Vagina (tissue), 2 donors: ENCODE measurements at places on chromosomes 2 and 18. TPM values are rescaled to one million over a fixed set of nuclear protein-coding genes. Genes with fewer than 3 reads are reported as not detected.

The REG1B gene
- not detected for total RNA-seq

The CD8B2 gene
- 0.74 TPM for total RNA-seq

The C2orf81 gene
- 2.7 TPM for total RNA-seq

The INHBB gene
- total RNA-seq = 19.4 TPM

The RAX gene
- not detected for total RNA-seq

The FZD7 gene
- total RNA-seq = 37.1 TPM

The CYS1 gene
- total RNA-seq = 13.5 TPM

The FOXD4L1 gene
- total RNA-seq = not detected

The BMP10 gene
- total RNA-seq = not detected

The WNT10A gene
- 2.5 TPM for total RNA-seq

DNA sequence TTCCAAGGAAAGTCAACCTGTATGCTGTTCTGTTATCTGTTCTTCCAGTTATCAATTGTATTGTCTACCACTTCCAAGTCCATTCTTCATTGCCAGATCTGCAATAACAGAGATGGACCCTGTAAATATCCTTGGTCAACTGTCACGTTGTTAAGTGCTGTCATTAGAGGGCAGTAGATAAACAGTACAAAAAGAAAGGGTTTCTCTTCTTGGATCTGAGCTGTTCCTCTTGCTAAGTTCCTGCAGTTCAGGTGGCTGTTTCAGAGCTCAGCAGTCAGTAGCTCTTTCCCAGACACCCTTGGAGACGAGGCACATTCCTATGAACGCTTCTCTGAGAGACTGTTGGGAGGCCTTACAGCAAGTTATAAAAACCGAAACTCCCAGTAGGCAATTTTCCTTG lies 957.1 kb upstream of the CHAC2 start:
- no peak for DNase-seq

DNA sequence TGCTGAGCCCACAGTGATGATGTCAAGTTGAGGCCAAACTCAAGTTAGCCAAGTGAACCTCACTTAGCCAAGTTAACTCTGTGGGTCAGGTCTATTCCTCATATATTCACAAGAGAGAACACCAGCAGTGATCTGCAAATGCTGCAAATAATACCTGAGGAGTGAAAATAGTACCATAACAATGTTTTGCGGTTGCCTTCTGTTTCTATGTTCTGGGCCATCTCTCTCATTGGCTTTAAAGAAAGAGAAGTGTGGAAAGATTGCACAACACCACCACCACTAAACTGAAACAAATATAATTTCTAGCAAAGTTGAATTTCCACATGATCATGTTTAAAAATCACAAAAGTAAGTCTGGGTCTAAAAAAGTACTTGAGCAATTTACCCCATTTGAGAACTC lies 211.1 kb upstream of the GALNT5 start:
- DNase-seq = no peak

- DNase-seq = no peak
These were observed 20.5 kb upstream of the SP140L start for GRCh38 chr2:230306474-230306873.

DNA sequence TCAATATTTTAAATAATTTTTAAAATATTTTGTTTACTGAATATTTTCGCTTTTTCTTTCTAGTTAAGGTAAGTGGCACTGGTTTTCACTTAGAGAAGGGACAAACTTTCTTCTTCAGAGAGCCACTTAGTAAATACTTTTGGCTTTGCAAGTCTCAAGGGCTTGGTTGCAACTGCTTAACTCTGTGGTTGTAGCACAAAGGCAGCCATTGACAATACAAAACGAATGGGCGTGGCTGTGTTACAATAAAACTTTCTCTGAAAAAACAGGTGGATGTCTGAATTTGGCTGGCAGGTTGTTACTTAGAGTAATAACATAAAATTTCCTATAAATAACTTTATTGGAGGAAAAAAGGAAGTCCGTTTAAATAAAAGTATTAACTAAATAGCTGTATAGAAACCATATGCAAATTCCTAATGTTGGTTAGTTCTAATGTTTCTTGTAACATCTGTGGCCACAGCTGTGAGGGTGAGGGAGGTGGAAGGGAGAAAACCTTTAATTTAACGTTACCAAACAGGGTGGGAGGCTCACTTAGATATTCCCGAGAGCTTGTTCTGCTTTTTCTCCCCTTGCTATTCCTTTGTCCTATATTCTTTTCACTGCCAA lies 62.4 kb upstream of the TNP1 start:
- DNase-seq = no peak

DNA sequence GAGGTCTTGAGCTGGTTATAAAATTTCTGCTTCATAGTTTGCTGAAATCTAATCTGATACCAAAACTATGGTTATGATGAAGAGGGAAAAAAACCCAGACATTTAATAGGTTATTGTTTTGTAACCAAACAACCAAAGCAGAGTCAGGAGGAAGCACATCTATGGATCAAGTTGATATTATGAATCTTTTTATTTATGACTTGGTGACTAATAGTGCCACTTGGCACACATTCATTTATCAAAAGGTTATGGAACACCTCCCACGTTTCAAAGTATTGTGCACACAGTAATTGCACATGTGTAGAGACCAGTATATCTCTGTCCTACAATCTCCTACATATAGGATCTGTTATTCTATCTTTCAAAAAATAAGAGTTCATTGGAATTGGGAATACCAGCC lies 93.0 kb downstream of the DPP4 start:
- no peak for DNase-seq

GRCh38 chr2:84832772-84833461 lies 48.0 kb downstream of the TRABD2A start:
- DNase-seq = no peak

- DNase-seq = no peak
These were observed 40.8 kb upstream of the MAPRE2 start for GRCh38 chr18:35000457-35000856.

GRCh38 chr2:17576802-17577201 lies 36.3 kb downstream of the VSNL1 start:
- DNase-seq = no peak

GRCh38 chr2:168669151-168669550 lies 133.3 kb upstream of the NOSTRIN start:
- no peak for DNase-seq

GRCh38 chr2:149346272-149346671 lies 15.9 kb downstream of the LYPD6 start:
- DNase-seq = no peak

DNA sequence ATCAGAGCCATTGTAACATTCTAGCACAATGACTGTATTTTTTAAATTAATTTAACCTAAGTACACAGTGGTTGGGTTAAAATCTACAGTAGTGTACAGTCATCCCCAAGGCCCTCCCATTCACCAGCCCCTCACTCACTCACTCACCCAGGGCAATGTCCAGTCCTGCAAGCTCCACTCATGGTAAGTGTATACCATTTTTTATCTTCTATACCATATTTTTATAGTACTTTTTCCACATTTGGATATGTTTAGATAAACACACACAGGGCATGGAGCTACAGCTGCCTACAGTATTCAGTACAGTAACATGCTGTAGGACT lies 72.1 kb downstream of the COPS8 start:
- DNase-seq = peak; percentile 56

DNA sequence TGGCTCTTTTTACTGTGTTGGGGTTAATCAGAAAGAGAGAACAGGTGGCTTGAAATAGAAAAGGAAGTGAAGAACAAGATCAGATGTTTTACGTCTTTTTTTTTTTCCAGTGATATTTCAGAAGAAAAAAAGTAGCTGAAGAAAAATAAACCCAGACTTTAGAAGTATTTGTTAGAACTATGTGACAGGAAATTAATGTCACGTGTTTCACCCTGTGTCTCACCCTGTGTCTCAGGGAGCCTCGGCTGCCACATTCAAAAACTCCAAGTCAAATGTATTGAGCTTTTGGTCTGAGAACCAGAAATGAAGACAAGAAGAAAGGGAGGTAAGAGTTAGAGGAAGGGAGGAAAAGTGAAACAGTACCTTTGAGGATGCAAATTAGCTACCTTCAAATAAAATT lies 38.0 kb downstream of the AKAIN1 start:
- DNase-seq = no peak

GRCh38 chr18:73768043-73768442 lies 379.6 kb downstream of the FBXO15 start:
- DNase-seq = no peak
